ENCODE measurements at places on chromosomes 6 and 20.
A peak's percentile ranks its signal among the peaks of the same experiment; 100 is the strongest.

- DNase-seq: peak; percentile 86
Measured at GRCh38 chr6:12011276-12012037, 655 bp upstream of the HIVEP1 start.

GRCh38 chr6:111692327-111693164, 86.9 kb upstream of the TRAF3IP2 start:
- DNase-seq: peak; percentile 94

DNA sequence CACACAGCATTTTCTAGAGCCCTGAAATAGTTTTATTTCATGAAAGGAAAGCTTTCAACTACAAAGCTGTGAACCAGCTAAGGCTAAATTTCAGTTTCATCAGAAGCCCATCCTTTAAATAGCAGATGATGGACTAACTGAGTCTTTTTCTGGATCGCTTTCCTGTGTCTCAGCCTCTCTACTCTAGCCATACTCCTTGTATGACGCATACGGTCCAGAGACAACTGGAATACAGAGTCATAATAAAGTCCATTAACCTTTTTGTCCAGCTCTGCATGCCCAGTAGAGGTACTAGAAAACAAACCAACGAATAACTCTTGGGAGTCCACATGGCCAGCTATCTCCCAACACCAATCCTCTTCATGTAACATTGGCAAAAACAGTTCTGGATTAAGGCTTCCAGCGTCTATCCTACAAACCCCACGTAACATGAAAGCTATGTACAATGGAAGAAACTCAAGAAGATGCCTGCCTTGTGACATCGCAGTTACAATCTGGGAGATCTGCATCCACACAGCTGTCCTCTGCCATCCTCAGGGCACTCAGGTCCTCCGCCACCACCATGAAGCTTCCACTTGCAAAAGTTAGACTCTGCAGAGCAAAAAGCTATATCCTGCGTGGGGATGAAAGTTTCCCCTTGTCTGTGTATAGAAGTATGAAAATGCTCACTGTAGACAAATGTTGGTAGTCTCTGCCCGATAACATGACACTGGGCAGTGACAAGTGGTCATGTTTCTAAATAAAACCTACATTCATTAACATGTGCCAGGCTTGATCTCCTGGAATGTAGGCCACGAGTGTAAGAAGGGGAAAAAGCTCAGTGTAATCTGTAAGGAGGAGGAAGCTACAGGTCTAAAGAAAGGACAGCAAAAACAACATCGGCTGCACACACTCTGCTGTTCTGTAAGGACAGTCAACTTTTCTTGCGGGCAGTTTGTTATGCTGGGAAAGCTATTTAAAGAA, 360.4 kb downstream of the ESR1 start:
- DNase-seq: peak; percentile 54

DNA sequence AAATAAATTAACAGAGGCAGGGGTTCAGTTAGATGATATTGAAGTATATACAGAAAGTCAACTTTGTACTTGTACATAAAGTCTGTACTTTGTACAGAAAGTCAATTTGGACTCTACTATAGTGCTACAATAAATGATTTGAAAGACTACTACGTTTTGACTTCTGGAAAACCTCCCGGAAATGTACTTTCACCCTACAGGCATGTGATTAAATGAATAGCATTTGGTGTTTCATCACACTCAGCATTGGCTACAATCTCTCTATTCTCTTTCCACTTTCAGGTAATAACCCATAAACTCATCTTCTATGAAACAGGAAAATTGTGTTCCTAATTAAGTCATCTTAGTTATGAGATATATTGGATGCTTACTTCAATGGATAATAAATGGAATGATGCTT, 25.6 kb upstream of the MC3R start:
- no peak for DNase-seq

DNA sequence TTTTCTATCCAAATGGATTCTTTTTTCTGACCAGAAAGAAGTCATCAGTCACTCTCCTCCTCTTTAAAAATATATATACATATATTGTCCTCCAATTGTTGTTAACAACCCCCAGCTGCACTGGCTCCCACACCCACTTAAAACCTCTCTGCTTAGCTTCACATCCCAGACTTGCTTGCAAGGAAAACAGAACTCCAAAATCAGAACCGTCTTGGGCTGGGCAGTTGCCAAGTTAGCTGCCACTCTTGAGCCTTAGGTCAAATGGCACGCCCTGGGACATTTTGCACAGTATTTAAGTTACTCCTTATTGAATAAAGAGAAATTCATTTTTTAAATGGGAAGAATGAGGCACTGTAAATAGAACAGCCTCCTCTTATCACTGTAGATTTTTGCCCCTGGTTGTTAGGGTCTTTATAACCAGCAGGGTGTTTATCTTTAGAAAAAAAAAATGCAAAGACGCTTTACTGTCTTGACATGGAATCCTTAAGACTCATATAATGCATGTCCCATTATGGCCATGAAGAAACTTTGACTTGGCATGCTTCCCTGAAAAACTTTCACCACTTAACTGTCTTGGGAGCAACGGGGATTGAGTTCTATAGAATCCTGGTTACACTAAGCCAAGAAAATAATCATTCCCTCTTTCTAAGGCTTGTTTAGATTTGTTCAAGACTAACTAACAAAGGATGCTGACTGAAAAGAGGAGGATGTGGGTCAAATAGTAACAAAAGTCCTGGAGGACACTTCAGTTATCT, 204.5 kb downstream of the ISM1 start:
- no peak for DNase-seq

- DNase-seq: no peak
Measured at GRCh38 chr6:126199466-126199865, 140.4 kb upstream of the CENPW start.

- no peak for DNase-seq
Measured at GRCh38 chr6:33413241-33414120, 2.7 kb downstream of the PHF1 start.

DNA sequence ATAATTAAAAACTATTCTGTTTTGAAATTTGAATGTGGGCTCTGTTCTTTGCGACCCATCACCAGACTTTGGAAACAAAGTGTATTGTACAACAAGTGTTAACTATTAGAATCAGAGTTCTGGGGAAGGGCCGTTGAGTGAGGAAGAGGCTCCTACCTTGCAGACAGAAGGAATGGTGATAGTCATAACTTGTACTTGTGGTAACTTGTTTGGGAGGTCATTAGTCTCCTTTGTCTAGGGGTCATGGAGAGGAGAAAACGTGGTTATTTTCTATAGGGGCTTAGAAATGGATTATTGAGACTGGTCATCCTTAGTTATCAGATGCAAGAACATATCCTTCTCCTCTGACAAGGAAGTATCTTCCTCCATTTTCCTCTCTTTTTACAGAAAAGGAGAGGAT, 174.8 kb downstream of the BMP2 start:
- no peak for DNase-seq

GRCh38 chr6:49766762-49767161, 20.3 kb downstream of the PGK2 start:
- DNase-seq: no peak

DNA sequence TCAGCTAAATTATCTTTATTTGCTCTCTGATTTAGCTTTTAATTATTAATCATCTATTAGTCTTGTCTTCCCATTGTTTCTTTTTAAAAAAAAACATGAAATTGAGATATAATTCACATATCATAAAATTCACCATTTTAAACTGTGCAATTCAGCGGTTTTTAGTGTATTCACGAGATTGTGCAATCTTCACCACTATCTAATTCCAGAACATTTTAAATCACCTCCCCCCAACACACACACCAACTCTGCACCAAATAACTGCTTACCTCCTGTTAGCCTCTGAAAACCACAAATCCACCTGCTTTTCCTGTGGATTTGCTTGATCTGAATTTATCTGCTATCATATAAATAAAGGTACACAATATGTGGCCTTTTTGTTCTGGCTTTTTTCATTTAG, 8.8 kb upstream of the ABRACL start:
- DNase-seq: no peak

DNA sequence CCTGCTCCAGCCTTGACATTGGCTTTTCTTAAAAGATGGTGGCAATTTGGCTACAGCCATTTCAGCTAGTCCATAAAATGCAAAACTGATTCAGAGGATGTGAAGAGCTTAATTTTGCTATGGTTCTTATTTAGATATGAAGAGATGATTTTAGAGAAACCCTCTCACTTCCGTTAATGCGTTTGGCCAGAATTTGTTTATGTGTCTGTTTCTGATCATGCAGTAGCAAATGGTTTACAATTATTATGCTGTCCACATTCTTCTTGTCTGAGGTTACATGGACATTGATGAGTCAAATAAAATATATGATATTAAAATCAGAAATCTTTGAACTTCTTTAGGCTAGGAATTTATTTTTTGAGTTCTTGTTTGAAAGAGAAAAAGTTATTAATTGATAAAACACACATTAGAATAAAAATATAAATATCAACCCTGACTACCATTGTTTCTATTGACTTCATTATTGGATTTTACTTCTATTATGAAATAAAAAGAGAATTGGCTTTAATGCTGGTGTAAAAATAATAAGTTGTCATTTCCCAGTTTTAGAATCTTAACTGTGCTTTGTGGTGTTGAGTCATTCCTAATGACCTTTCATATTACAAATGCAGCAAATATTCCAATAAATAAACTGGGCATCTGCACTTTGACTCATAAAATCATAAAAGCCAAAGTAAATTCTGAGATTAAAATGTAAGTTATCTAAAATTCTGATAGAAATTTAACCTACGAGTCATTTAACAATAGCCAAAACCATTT, 1286.0 kb upstream of the GJE1 start:
- no peak for DNase-seq

DNA sequence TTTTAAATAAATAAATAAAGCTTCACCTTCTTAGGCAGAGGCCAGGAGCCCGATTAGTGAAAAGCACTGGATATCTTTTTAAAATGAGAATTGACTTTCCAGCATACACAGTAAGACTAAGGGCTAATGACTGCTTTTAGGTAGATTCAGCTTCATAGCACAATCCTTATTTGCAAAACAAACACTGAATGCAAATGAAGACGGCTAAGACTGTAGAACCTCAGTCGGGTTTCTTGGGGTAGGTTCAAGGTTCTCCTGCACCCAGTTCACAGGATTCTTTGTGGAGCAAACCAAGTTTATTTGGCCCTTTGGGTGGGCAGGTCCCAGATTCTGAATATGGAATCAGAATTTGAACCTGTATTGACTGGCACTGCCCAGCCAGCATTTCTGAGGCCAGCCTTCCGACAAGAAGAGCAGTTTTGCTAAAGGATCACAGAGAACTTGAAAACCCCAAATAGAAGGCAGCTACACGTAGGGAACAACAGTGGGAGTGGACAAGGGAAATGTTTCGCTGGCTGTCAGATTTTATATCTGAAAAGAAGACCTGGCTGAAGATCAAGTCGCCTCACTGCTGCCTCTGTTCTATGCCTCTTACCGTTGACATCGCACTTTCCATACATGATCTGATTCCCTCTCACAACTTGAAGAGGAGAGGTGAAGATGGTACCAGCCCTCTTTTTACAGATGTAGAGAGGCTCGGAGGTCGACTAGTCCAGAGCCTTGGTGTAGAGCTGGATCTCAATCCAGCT, 8.2 kb downstream of the TRERF1 start:
- no peak for DNase-seq

GRCh38 chr6:21459641-21460040, 133.9 kb upstream of the SOX4 start:
- DNase-seq: no peak

DNA sequence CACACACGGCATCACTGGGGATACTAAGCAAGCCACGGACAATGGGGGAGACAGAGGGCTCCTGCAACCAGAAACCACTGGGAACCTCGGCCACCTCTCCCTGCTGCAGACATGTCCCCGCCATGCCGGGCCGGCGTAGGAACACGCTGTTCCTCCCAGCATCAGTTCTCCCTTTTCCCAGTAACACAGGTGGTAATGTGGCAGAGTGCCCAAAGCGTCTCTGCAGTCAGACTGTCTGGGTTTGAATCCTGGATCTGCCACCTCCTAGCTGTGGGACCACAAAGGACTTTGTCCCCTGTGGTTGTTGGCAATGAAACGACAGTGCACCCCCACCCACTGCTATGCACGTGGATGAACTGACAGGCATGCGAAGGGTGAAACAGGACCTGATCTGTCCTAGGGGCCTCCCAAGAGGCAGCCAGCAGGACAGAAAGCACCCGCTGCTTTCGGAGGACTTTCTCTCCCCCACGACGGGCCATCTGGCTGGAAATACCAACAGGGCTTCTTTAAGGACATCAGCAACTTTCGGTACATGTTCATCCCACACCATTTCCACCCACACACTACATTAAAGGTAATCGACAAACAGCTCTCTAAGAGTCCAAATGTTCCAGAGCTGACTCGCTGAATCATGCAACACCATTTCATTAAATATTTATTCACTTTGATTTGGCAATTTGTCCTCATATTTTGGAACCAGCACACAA, 74.1 kb downstream of the SULF2 start:
- no peak for DNase-seq

DNA sequence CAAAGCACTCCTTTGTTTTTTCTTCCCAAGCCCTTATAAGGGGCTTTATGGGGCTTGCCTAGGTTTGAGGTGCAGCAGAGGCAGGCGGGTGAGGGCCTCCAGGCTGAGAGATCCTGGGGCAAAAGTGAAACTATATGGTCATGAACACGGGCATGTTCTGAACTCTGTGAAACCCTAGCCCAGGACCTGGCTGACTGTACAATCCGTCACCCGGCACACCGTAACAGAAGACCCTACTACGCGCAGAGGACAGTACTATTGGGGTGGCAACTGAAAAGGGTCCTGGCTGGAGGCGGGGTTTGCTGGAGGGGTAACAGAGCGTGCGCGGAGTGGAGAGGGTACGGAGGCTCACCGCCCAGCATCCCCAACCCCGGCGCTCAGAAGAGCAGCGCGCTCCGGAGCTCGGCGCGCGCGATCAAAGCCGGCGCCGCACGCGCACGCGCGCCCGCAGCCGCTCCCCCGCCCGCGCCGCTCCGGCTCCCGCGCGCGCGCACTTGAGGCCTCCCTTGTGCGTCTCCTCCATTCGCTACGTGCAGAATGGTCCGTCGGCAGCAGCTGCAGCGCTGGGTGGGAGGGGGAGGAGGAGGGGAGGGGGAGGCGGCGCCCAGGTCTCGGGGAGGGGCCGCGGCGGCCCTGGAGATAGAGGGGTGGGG, 54.2 kb downstream of the MRPL14 start:
- peak; percentile 78 for DNase-seq

GRCh38 chr20:24499472-24499871, 30.0 kb downstream of the SYNDIG1 start:
- DNase-seq: peak; percentile 51

- DNase-seq: no peak
Measured at GRCh38 chr6:16690608-16691142, 70.6 kb downstream of the ATXN1 start.

GRCh38 chr6:121686611-121687023, 251.2 kb downstream of the GJA1 start:
- DNase-seq: no peak

- DNase-seq: no peak
Measured at GRCh38 chr6:54621285-54621684, 225.3 kb upstream of the FAM83B start.

- no peak for DNase-seq
Measured at GRCh38 chr6:36610956-36611336, 16.8 kb downstream of the SRSF3 start.
